Spinal cord (tissue), 10 donors: ENCODE measurements at places on chromosomes 2 and 18. TPM values are rescaled to one million over a fixed set of nuclear protein-coding genes. Genes with fewer than 3 reads are reported as not detected.

C2orf81 gene
- total RNA-seq, result 1.2 TPM

RNF144A gene
- 82.3 TPM for total RNA-seq

GPR148 gene
- not detected for total RNA-seq

LYG2 gene
- not detected for total RNA-seq

AGXT gene
- total RNA-seq, result not detected

FAP gene
- 27.6 TPM for total RNA-seq

HAAO gene
- total RNA-seq, result 3.7 TPM
